ENCODE measurements at places on chromosomes 1 and 21. TPM values are rescaled to one million over a fixed set of nuclear protein-coding genes. Genes with fewer than 3 reads are reported as not detected.

DNA sequence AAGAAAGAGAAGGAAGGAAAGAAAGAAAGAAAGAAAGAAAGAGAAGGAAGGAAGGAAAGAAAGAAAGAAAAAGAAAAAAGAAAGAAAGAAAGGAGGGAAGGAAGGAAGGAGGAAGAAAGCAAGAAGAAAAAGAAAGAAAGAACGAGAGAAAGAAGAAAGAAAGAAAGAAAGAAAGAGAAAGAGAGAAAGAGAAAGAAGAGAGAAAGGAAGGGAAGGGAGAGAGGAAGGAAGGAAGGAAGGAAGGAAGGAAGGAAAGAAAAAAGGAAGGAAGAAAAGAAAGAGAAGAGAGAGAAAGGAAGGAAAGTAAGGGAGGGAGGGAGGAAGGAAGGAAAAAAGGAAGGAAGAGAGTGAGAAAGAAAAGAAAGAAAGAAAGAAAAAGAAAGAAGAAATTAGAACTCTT is 95.4 kb upstream of the ZNF281 start:
- no peak overlapping the region for H3K4me3 ChIP-seq
- H3K27me3 ChIP-seq = no peaks in the 10 kb centered on the region
- DNase-seq = no peak
- no peaks in the 10 kb centered on the region for H3K36me3 ChIP-seq

Gene OR6K3
- total RNA-seq = not detected

Gene TNFRSF14
- 15.3 TPM for total RNA-seq

Gene LRRC53
- total RNA-seq = not detected
